ENCODE measurements at places on chromosomes 7 and 10.

GRCh38 chr7:148385009-148385682 is 205.4 kb upstream of the C7orf33 start:
- DNase-seq: no peak

DNA sequence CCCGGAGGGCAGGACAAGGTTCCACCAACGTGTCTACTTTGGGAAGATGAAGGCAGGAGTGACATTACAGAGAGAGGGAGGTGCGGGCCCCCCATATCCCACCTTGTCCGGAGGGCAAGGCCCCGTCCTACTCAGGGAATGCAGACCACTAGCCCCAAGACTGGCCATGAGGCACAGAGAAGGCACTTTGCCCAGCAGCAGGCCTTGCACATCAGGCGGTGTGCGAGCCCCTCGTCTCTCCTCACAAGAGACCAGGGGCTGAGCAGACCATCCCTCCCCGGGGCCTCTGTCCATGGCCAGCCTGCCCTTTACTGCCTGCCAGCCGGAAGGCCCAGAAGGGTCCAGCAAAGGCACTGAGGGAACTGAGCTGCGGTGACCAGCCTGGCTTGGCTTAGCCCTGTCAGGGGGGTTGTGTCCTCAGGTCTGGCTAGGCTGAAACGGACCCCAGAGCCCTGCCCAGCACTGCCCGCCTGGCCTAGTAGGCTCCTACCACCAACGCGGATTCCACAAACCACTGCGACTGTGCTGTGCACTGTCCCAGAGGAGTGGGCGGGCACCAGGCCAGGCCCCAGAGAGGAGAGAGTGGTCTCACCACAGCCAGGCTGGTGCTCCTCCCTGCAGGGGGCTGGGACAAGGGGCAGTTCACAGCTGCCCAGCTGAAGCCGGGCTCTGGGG is 16.7 kb downstream of the CAMK2B start:
- DNase-seq: no peak

GRCh38 chr10:986881-987619 is 1.2 kb upstream of the GTPBP4 start:
- DNase-seq: no peak

GRCh38 chr10:16440396-16441133 is 3.8 kb downstream of the PTER start:
- DNase-seq: no peak

DNA sequence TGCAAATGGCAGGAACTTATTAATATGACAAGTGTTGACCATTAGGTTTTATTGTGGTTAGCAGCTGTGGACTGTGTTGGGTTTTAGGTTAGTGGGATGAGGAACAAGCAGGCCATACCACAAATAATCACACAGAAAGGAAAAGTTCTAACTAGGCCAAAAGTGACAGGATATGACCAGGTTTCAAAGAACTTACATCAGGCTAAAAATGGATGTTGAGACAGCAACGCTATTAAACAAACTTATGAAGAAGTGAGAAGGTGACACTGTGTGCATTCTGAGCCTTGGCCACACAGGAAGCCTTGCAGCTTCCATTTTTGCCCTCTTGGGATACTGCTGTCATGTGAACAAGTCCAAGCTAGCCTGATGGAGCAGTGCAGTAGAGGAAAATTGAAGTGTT is 568.8 kb downstream of the HTR7 start:
- no peak for DNase-seq

- no peak for DNase-seq
These were observed 41.2 kb upstream of the COBL start for GRCh38 chr7:51357821-51358220.

DNA sequence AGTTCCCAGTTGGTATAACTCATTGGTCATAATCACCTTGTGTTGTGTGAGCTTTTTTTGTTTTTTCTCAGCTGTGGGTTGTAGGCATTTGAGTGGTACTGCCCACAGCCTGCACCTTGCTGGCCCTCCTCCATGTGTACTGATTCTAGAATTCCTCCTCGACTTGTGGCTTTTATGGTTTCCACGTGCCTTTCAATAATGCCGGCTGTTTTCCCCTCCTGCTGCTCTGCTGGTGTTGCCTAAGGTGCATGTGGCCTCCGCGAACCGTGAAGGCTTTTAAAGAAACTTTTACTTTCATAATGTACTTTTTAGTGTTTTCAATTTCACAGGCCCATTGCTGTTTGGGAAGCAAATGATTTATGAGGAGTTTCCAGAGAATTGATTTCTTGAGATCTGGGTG is 518.0 kb downstream of the REEP3 start:
- DNase-seq: no peak

DNA sequence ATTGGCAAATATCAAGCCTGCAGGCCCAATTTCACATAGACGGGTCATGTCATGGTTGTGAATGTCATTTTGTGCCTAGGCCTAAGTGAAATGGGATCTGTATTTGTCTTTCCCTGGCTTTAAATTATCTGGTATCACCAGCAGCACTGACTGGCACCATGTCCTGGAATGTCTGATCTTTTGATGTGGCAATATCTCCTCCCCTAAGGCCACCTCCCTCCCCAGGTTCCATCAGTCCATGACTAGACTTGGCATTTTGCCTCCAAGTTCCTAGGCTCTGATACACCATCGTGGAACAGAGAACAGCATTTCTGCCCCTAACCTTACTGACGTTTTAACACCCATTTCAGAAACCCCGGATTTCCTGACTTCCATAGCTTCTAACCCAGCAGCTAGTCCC is 513.9 kb downstream of the GALNT17 start:
- DNase-seq: no peak

- peak; percentile 46 for DNase-seq
These were observed 29.8 kb upstream of the WAC start for GRCh38 chr10:28503114-28503513.

DNA sequence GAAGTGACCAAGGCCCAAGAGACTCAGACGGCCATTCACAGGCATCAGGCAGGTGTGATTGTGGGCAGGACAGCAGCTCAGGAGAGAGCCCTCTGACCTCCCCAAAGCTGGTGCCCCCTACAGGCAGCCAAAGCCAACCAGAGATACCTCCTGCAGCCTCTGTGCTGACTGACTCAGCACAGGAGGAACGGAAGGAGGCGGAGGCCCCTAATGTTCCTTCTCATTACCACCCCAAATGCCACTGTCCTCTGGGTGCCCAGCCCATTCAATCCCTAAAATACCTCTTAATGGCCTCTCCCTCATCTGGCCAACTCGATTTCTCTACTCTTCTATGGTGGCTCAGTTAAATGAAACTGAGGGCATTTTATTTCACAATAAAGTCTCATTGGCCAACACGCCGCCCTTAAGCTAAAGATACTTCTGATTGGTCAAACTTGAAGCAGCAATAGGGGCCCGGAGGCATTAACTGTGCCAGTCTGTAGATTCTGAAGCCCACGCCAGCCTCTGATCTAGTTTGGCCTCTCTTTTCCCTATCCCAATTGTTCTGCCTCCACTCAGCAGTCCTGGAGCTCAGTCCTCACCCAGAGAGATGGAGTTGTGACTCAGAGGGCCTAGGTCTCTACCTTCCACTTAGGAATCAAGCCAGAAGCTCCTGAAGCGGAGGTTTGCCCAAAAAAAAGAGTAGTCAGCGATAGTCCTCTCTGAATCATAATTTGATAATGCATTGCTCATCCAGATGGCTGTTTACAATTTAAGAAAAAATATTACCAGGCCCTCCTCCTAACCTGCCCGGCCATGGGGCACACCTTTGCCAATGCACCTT is 1.2 kb downstream of the CYREN start:
- no peak for DNase-seq

- DNase-seq: no peak
These were observed 11.3 kb downstream of the PI4K2A start for GRCh38 chr10:97651773-97652172.

DNA sequence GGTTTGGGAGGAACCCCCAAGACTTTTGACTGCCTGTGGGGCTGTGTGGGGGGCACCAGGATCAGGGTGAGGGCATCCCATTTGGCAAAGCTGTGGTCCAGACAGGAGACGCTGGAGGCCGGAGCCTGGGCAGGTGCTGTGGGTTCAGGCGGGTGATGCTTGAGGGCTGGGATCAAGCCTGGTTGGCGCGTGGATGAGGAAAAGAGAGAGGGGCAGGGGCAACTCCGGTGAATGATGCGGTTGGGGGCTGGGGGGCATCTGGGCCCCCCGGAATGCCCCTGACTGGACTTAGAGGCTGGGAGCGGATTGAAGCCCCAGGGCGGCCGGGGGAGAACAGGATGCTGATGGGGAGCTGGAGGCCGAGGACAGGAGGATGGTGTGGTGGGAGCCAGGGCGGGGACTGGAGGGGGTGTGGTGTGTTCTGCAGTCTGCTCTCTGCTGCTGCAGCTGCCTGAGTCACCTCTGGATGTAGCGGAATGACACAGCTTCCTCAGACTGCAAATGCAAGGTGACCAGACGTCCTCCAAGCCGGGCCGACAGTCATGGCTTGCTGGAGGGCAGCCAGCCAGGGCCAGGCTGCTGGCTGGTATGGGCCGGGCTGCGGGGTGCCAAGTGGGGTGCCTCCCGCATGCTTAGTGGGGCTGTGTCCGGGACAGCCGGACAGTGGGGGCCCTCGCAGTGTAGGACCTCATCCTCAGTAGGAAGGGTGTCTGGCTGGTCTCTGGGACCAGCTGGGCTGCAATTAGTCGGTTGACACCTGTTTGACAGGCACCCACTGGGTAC is 3.2 kb downstream of the MAFK start:
- DNase-seq: no peak

DNA sequence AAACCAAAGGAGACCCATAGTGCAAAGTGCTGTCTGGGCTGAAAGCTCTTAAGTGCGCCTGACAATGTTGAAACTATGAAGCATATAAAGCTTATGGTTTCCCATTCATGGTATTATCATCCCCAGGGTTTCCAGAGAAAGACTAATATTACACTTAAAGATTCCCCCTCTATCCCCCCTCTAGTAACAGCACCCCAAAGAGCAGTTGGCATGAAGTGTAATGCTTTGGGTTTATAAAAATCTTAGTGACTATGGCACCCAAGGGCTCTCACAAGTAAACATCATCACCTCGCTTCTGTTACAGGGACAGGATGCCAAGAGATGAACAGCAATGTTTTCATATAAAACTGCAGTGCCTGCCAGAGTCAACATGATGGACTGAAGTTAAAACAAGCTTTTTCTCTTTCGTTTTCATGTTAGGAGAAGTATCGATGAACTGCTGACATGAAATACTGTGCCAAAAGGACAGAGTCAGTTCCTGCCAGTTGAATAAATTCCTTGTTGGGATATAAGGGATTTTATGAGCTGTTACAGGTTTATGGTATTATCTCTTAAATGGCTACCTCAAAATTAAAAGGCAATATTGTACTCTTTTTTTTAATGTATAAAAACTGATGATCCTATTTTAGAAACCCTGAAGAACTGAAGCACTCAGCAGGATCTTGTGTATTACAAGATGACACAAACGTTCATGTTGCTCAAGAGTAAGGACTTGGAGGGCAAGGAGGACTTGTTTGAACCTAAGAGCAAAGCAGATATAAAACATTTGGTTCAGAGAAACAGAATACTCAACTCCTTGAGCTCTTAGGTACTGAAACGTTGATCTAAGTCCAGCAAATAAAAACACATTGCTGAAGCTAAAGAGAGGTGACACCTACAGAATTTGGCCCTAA is 203.7 kb upstream of the IMMP2L start:
- DNase-seq: no peak

DNA sequence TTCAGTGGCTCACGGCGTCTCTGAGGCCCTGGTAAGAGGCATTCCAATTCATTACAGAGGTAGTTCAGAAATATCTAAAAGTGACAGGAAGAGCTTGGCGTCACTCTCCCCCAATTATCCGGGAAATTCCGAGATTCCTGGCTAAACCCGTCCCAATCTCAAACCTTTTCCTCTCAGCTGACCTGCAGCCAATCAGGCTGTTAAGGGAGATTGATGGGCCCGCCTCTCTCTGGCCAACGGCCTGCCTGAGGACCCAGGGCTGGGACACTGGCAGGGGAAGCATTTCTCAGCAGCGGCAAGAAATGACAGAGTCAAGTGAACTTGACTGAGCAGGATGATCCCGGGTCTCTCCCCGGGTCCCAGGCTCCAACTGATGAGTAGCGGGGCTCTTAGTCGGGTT is 72.3 kb downstream of the EBF3 start:
- no peak for DNase-seq

DNA sequence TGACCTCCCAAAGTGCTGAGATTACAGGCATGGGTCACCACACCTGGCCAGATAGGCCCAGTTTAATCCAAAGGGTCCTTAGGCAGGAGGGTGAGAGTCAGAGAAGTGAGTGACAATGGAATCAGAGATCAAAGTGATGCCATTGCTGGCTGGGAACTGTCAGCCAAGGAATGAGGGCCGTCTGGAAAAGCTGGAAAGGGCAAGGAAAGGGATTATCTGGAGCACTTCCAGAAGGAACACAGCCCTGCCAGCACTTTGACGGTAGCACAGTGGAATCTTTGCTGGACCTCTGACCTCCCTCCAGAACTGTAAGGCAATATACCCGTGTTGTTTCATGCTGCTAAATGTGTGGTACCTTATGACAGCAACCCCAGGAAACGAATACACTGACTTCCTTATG is 11.3 kb upstream of the TAS2R40 start:
- no peak for DNase-seq

- no peak for DNase-seq
These were observed 73.9 kb downstream of the AMZ1 start for GRCh38 chr7:2761801-2762497.

DNA sequence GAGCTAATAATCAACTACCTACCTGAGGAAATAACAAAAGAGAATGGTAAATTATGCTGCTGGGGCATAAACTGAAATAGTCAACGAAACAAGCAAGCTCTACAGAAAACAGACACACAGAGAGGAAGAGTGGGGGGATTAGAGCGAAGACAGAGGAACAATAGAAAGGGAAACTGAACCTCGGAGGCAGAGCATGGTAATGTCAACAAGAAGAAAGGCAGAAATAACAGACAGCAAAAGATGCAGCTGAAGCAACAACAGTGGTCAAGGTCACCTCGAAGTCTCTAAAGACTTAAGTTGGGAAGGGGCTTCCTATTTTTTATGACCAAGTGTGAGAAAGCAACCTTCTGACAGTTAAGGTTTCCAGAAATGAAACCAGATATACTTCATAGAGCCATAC is 177.0 kb downstream of the ZNF438 start:
- no peak for DNase-seq

GRCh38 chr10:97028126-97028831 is 157.5 kb downstream of the SLIT1 start:
- no peak for DNase-seq

GRCh38 chr7:15678653-15679052 is 7.8 kb downstream of the MEOX2 start:
- DNase-seq: no peak

DNA sequence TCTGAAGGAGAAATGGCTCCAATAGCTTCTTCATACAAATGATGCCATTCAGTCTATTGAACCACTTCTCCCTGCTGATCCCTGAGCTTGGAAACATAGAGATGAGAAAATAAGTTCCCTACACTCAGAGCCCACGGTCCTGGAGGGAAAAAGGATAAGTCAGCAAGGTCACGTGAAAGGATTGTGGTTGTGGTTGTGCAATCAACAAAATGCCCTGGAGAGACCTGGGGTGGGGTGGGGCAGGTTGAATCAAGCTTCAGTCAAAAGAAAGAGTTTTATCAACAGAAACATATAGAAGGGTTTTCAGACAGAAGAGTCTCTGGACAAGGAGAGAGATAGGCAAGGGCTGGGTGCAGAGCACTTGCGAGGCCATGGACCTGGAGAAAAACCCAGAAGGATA is 30.1 kb downstream of the C10orf90 start:
- no peak for DNase-seq

All from DMS 273 treated with DMSO at 0.1 percent for 48 hours (cell line).